ENCODE measurements at places on chromosomes 11 and 22.

DNA sequence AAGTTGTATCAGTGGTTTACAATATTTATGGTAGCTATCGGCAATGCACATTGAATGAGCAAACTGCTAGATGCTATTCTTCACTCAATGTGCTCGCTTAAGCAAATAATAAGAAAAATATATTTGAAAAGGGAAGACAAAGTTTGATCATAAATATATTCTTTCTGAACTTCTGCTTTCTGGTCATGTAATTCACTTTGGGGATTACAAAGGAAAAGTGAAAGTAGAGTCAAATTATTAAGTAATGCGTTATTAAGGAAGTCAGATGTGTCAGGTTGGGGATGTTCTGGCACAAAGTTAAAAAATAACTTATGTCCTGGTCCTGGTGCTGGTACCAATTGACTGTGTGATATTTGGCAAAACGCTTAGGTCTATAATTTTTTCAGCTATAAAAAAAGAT, 98.0 kb upstream of the TRIM77 start:
- DNase-seq, result no peak

GRCh38 chr11:102930451-102930850, 25.1 kb downstream of the MMP13 start:
- DNase-seq, result no peak

- no peak for DNase-seq
These were observed 32.6 kb downstream of the RRP8 start for GRCh38 chr11:6570691-6571427.

GRCh38 chr11:69297787-69298266, 3.9 kb downstream of the MYEOV start:
- DNase-seq, result peak; percentile 26

All from stimulated activated CD4-positive, alpha-beta T cell treated with anti-CD3 and anti-CD28 coated beads, Interleukin-4, amount 100 ng/mL, for 1 hour (primary cell).